ENCODE measurements at places on chromosomes 11 and 22.

- peak; percentile 58 for DNase-seq
These were observed 6.0 kb upstream of the MAPK11 start for GRCh38 chr22:50276143-50276542.

DNA sequence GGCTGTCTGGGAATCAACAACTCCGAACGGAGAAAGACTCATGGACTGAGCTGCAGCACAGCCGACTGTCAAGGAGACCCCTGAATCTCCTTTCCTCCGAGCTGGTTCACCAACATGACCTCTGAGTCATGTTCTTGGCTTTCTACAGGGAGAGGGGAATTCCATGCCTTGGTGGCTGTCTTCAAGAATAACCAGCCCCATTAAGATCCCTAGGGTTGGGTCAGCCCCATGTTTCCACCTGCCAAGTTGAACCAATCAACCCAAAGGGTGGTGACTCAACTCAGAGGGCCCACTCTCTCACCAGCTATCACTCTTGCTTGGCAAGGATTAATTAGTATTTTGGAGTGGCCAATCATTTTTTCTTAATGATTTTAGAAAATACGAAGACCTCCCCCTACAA lies 28.3 kb upstream of the IGSF22 start:
- DNase-seq: no peak

GRCh38 chr11:73866586-73866996 lies 10.1 kb downstream of the COA4 start:
- no peak for DNase-seq

GRCh38 chr11:73939096-73939495 lies 11.7 kb upstream of the DNAJB13 start:
- no peak for DNase-seq

- no peak for DNase-seq
These were observed 625 bp downstream of the RFPL2 start for GRCh38 chr22:32204040-32204855.

GRCh38 chr11:33412241-33412640 lies 155.1 kb downstream of the HIPK3 start:
- no peak for DNase-seq

- DNase-seq: no peak
These were observed 2.6 kb upstream of the CHADL start for GRCh38 chr22:41243361-41243760.

GRCh38 chr11:102396708-102397563 lies 49.9 kb downstream of the BIRC2 start:
- no peak for DNase-seq

GRCh38 chr11:57320719-57321387 lies 3.9 kb downstream of the TNKS1BP1 start:
- no peak for DNase-seq

- no peak for DNase-seq
These were observed 13.6 kb downstream of the DGCR8 start for GRCh38 chr22:20093418-20094196.

DNA sequence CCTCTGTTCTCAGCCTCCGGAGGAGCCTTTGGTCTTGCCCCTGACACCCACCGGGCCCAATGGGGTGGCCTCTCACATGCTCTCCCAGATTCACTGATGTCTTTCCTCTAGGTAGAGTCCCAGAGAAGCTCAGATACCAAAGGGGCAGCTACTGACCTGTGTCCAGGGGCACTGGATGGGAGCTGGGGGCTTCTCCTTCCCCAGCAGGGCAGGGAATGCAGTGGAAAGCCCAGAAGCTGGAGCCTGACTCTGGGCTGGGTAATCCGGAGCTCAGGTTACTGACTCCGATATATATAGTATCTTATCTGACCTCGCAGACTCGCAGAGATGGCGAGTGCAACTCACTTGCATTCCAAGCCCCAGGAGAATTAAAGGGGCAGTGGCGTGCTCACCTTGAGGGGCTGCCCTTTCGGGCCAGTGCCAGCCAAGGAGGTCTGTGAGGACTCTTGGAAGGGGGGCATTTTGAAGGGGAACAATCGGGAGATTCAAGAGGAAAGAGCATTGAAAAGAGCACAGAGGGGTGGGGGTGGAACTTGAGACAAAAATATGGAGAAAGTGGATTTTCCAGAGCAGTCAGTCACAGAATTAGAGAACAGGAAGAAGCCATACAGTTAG lies 2.5 kb downstream of the USP2 start:
- DNase-seq: no peak

GRCh38 chr22:41914611-41915034 lies 251 bp downstream of the SHISA8 start:
- no peak for DNase-seq

DNA sequence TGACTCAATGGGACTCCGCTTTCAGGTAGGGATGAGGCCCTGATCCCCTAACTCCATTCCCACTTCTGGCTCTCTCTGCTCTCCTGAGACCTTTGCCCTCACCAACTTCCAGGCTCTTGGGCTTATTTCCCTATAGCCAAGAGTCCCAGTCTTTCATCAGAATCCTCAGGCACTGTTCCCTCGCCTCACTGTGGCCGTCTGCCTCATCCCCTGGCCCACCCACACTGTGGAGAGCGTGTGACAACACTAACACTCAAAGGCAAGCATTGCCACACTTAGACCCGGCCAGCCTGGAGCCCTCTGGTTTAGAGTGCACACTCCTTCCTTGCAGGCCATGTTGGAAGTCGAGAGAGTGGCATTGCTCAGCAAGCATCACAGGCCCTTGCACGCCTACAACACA lies 27.0 kb downstream of the SERPINH1 start:
- no peak for DNase-seq

DNA sequence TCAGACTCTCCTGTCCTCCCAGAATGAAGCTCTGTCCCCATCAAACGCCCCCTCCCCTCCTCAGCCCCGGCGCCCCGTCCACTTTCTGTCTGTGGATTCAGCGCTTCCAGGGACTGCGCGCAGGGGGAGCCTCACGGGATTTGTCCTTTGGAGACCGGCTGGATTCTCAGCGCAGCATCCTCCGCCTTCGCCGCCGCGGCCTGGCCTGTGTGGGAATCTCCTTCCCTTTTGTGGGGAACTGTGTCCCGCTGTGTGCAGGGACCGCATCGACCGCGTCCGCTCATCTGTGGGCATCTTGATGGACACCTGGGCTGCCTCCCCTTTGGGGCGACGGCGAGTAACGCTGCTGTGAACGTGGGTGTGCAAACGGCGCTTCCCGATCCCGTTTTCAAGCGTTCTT lies 1.1 kb upstream of the SCT start:
- DNase-seq: no peak

DNA sequence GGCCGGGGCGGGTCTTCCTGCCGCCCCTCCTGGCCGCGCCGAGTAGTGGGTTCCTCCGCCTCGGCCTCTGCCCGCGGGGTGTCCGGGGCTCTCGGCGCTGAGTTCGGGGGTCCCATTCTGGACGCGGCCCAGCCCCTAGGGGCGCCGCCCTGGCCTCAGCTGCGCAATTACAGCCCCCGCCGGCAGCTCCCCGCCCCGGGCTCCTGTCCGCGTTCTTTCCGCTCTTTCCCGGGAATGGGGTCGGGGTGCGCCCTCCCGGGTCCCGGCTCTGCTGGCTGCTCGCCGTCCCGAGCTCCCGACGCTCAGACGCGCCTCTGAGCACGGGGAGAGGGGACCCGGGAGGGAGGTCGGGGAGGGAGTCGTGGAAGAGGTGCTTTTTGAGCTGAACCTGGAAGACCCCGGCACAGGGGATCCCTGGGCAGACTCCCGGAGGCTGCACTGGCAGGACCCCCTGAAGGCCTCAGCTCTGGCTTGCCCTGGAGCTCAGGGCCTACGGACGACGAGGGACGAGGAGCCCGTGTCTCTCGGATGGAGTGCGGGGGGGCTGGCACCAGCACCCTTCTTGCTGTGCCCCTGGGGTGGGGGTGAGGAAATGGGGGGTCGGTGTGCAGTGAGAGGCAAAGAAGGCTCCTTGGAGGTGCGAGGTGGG lies 558 bp downstream of the TSPAN4 start:
- DNase-seq: no peak

- no peak for DNase-seq
These were observed 1.5 kb downstream of the RPL3 start for GRCh38 chr22:39317775-39318506.

- no peak for DNase-seq
These were observed 22.2 kb upstream of the FGF19 start for GRCh38 chr11:69726019-69726418.

DNA sequence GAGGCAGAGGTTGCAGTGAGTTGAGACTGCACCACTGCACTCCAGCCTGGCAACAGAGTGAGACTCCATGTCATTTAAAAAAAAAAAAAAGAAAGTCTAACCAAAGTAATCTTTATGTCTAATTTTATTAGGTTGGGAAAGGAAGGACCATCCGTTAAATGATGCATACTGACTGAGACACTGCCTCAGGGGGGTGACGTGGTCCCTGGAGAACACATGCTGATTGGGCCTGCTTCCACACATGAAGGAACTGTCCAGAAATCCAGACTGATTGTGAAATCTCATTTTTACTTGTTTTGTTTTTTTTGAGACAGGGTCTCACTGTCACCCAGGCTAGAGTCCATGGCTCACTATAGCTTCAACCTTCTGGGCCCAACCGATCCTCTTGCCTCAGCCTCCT lies 5.5 kb downstream of the SF3A1 start:
- DNase-seq: no peak

- no peak for DNase-seq
These were observed 10.1 kb downstream of the MUC2 start for GRCh38 chr11:1084561-1085439.

- no peak for DNase-seq
These were observed 2.8 kb upstream of the TSPO start for GRCh38 chr22:43148581-43148980.

GRCh38 chr22:38796262-38796957 lies 2.5 kb upstream of the DNAL4 start:
- no peak for DNase-seq

DNA sequence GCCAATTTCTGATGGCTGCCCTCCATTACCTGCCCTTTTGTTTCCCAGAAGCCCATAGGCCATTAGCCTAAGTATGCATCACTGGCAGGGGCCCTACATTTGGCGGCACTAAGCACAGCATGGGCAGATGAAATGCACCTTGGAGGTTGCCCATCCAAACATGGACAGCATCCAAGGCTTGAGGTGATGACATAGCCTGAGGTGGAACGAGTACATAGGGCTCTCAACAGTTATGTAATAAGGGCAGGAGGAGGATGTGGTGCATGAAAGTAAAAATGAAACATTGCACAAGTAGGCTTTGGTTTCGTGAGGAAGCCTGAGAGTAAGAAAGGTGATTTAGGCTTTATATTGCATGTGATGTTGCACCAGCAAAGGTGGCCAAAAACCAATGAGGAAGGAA lies 148.1 kb downstream of the FAM76B start:
- DNase-seq: peak; percentile 2

- no peak for DNase-seq
These were observed 44.3 kb downstream of the TBC1D22A start for GRCh38 chr22:46806794-46807193.

GRCh38 chr11:29751618-29752017 lies 265.2 kb downstream of the KCNA4 start:
- no peak for DNase-seq

DNA sequence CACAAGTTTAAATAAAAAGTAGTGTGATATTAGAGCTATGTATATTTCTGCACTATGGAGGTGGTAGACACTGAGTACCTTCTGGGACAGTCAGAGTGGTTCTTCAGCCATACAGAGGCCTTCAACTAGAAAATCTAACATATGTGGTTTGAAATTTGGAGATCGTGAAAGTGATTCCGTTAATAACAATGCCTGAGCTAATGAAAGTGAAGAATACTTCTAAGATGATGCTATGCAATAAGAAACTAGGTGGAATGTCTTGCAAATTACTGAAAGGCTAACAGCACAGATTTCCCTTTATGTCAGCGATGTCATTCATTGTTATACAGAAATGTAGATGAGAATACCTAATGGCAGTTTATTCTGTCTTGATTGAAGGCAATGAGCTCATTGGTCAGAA lies 1984.7 kb upstream of the RAG2 start:
- no peak for DNase-seq

DNA sequence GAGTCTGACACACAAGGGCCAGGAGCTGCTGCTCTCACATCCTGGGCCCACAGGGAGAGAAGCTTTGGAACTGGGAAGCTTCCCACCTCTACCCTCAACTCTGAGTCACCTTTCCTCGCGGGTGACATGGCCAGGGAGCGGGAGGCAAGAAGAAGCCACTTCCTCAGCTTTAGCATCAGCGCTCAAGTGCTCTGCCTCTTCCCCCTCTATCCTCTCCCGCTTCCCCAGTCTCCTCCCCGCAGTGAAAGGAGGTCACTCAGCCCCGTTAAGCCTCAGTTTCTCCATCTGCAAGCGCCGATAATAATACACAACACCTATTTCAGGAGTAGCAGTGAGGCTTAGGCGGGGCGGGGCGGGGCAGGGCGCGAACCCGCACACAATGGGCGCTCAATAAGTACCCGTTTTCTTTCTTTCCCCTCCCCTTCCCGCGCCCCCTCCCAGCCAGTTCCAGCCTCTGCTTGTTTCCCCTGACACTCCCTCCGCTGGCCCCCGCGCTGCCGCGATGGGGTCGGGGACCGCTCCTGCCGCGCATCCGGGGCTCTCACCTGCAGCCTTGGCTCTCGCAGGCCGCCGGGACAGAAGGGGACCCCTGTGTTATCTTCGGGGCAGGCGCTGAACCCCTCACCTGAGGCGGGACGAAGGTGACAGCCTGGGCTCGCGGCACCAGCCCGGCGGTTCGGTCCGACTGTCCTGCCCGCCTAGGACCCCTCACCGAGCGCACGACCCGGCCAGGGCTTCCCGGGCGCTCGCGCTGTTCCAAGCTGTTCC lies 892 bp downstream of the GDPD5 start:
- DNase-seq: peak; percentile 49

DNA sequence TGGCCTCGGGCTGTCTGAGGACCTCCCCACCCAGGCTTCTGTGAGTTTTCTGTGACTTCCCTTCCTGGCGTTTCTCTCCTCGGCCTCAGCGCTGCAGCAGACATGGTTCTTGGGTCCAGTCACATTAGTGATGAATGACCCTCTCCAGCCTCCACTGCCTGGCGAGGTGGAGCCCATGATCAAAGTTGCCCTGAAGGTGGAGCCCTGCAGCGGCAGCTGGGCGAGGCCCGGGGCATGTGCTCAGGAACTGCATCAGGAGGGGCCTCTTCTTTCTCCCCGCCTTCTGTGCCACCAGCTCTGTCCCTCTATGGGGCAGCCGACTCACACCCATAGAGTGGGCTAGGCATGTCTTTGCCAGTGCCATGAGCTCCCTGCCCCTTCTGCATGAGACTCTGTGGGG lies 1079.7 kb downstream of the TBC1D22A start:
- no peak for DNase-seq

- DNase-seq: no peak
These were observed 7.5 kb downstream of the NEFH start for GRCh38 chr22:29487426-29487986.

- DNase-seq: no peak
These were observed 36.3 kb upstream of the CFAP300 start for GRCh38 chr11:102010776-102011494.

DNA sequence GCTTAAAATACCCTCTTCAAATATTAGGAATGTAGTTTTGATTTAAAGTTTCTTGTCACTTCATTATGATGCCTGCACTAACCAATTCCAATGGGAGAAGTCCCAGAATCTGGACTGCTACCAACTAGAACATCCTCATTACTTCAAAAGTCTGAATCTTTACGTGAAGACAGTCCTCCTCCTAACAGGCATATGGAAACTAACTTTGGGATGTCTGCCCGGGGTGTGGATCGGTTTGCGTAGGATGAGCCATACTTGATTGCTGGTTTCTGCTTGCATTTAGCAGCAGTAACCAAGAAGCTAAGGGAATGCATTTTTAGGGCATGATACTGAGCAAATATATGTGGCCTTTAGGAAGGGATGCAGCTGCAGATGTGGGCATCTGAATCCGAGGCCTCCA lies 177.1 kb downstream of the LRRC4C start:
- no peak for DNase-seq

Measured in stimulated activated CD4-positive, alpha-beta T cell treated with anti-CD3 and anti-CD28 coated beads, Interleukin-2, amount 100 ng/mL, for 24 hours (primary cell).